ENCODE measurements at places on chromosomes 1 and 21.

DNA sequence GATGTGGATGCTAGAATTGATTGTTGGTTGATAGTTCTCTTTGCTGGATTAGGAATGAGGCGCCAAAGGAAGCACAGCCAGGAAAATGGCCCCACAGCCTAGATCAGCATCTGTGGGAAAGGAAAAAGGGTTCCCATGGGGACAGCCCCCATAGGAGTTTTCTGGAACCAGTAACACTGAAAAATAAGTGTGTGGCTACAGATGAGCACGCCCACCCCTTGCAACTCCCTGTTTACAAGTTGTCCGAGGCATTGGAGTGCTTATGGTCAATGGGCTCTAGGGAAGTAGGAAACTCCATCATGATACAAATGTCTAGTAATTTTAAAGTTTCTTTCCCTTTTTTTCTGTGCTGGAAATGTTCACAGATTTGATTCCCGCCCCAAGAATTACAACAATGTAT lies 23.8 kb upstream of the UBE2U start:
- no peak for DNase-seq

DNA sequence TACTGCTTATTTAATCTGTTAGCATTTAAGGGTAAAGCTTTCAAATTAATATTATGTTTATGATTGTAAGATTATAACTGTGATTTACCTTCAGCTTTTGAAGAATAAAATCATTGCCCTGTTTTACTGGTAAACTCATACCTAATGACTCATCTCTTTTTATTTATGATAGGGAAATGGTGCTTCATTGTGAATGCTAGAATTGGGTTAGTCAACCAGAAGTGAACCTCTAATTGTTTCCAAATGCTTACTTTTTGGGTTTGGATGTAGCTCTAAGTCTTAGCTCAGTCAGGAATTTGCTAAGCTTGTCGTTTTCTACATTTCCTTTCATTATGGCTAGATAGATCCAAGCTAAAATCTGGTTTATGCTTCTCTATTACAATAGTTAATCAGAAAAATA lies 59.4 kb downstream of the SLC30A7 start:
- DNase-seq, result no peak

DNA sequence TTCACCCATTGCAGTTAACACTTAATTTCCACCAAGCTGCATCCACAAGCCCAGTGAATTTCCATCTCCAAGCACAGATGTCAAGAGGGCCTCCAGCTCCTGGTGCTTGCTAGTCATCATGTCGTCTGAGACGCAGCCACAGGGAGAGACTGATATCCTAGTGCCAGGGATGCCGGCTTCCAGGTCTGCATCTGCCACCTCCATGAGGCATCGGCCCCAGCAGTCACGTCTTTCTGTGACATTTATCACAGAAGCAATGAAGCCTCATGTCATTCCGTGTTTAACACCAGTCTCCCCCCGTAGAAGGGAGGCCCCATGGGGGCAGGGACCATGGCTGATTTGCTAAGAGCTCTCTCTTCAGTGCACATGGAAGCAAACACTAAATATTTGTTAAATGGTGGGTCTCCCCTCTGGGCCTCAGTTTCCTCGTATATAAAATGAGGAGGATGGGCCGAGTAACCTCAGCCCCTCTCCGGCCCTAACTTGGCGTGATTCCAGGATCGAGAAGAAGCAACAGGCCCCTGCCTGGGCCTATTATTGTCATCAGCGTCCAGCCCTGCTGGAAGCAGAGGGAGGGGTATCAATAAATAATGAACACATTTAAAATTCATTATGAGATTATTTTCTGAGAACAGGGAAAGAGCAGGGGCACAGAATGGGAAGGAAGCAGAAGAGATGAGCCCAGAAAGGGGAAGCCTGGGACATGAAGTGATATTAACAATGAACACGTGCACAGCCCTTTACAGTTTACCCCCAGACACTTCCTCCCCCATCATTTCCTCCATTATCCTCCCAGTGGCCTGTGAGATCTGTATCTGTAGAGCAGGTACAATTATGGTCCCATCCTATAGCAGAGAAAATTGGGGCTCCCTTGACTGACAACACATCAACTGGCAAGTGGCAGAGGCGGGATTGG lies 837 bp upstream of the C1QB start:
- DNase-seq, result no peak

DNA sequence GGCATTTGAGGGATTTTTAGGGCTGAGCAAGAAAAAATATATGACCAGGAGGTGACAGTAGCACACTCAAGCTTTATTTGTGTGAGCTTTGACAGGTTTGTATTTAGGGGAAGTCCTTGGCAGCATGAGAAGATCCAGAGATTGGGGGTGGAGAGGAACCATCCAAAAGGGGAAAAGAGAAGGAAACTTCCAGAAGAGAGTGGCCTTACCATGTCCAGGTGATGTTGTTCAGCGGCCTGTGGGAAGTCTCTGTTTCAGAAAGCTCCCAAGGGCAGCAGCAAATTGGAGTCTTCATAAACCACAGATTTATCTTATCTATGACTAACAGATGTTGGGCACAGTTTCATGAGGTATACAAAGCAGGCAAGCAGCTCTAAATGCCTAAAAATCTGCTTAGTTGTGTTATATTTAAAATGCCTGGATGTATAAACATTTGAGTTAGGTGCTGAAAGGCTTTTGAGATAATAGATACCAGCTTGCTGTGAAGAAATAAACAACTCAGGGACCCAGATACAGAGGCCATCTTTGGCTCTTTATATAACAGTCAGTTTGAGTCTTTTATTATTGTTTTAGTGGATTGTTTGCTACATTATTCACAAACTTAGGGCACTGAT lies 21.2 kb upstream of the ADAR start:
- no peak for DNase-seq

Data from NCI-H1092 (cell line).